ENCODE measurements at places on chromosomes 2 and 18.
A peak's percentile ranks its signal among the peaks of the same experiment; 100 is the strongest.

DNA sequence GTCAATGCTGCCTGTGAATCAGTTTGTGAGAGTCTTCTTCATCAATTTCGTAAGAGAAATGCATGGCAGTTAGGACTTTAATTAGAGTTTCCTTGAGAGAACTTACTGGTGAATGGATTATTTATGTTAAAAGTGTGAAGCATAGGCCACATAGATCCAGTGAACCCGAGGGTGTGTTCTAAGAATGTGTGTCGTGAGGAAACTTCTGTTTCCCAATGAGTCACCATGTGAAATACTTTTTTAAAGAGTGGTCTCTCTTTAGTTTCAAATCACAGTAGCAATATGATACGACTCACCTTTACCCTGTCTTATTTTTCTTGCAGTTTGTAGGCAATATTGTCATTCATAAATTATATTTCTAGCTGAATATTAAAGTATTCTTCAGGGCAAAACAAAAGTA, 18.5 kb downstream of the THSD7B start:
- DNase-seq, result no peak

- no peak for DNase-seq
These were observed 33.6 kb downstream of the CHRNA1 start for GRCh38 chr2:174730698-174731018.

- DNase-seq, result peak; percentile 6
These were observed 84.7 kb downstream of the ZNF407 start for GRCh38 chr18:74682141-74682990.

- peak; percentile 80 for DNase-seq
These were observed 354.9 kb downstream of the PTPRM start for GRCh38 chr18:7921938-7922587.

DNA sequence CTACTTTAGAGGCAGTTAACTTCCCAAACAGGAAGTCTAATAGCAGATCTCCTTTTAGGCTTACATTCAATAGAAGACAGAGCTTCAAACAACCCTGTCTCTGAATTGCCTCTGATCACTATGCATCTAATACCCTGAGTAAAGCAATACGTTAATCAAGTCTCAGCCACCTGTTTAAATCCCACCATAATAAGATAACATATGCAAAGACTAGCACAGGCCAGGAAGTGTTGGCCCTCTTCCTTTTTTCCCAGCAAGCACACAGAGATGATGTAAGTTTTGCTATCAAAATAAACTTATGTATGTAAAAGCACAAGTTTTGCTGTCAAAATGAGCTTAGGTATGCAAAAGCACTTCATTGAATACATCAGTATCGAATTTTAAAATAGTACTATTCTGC, 385.5 kb downstream of the RND3 start:
- DNase-seq, result no peak

DNA sequence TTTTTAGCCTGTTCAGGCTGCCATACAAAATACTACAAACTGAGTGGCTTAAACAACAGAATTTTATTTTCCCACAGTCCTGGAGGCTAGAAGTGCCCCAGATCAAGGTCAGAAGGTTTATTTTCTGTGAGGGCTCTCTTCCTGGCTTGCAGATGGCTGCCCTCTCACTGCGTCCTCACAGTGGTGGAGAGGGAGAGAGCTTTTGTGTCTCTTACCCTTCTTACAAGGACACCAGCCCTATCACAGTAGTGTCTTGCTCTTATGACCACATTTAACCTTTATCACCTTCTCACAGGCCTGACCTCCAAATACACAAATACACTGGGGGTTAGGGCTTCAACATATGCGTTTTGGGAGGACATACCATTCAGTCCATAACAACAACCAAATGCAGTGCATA, 11.7 kb downstream of the WDR7 start:
- DNase-seq, result no peak

- DNase-seq, result peak; percentile 45
These were observed 78.7 kb upstream of the RGPD5 start for GRCh38 chr2:109715313-109715805.

GRCh38 chr2:105521176-105521575, 122.3 kb upstream of the FHL2 start:
- peak; percentile 63 for DNase-seq

DNA sequence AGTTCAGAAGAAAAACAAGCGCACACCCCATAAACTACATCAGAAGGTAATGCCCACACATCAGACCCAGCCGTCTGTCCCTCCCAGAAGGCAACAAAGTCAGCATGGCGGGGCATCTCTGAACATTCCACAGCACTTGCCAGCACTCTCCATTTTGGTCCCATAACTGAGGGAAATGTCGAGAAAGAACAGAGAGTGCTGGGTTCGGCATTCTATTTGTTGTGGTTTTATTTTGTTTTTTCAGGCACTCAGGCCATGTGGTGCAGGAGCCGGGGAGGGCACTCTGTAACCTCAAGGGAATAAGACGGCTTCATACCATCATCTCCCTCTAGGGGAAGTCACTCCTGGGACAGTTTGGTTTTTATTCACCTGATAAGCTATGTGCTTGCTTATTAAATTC, 156.0 kb downstream of the SEPTIN10 start:
- DNase-seq, result no peak

GRCh38 chr2:226971770-226972169, 135.9 kb downstream of the RHBDD1 start:
- no peak for DNase-seq

DNA sequence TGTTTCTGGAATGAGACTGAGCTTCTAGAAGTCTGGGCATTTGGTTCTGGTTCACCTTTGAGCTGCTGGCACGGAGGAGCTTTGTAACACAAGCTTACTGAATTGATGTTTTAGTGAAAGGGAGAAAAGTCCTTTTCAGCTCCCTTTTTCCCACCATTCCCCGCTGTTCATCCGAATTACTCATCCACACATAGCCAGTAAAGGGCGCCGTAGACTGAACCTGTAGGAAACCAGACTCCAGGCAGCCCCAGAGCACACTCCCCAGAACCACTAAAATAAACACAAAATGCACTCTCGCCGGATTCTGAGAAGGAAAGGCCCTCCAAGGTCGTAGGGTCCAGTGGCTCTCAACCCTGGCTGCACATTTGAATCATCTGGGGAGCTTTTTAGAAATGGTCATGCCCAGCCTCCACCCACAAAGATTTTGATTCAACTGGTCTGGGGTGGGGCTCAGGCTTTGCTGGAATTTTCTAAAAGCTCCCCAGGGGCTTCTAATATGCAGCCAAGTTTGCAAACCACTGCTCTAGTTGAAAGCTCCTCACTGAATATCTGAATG, 29.6 kb downstream of the TCF7L1 start:
- DNase-seq, result peak; percentile 67

GRCh38 chr2:218997731-218998130, 4.5 kb upstream of the CRYBA2 start:
- no peak for DNase-seq

GRCh38 chr2:209091056-209091455, 332.8 kb upstream of the MAP2 start:
- DNase-seq, result no peak

DNA sequence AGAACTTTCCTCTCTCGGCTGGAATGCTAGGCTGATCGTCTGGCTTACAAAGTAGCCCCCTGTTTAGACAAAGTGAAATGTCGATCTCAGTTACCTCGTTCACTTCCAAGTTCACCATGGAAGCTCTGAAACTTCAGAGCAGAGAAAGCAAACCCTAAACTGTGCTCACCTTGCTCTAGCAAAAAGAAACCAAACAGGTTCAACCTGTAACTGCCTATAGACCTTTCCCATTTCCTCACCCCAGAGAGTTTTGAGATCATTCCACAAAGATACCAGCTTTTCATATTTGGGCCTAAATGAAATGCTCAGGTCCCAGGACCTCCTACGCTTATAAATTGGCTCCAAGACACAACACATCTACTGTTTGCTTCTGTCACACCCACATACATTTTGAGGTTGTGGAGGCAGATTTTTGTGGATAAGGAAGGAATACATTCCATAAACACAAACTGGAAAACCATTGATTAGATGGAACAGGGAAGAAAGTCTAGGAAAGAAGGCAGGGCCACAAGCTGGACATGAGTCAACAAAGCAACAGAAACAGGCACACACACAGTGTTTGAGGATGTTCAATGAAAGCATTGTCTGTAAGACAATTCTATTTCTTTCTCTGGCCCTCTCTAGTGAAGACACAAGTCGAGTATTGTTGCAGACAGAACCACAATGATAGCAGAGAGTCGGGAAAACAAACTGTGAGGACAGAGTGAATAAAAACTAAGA, 52.8 kb upstream of the TGIF1 start:
- DNase-seq, result no peak

GRCh38 chr2:95025406-95026319, at the start of gene MAL:
MAL (plus strand) TSS chr2:95025708; CDS start chr2:95025793, 85 bp downstream.
- DNase-seq, result no peak
